ENCODE measurements at places on chromosomes 6 and 20.

- no peak for DNase-seq
Measured at GRCh38 chr6:157346373-157346772, 23.1 kb upstream of the TMEM242 start.

DNA sequence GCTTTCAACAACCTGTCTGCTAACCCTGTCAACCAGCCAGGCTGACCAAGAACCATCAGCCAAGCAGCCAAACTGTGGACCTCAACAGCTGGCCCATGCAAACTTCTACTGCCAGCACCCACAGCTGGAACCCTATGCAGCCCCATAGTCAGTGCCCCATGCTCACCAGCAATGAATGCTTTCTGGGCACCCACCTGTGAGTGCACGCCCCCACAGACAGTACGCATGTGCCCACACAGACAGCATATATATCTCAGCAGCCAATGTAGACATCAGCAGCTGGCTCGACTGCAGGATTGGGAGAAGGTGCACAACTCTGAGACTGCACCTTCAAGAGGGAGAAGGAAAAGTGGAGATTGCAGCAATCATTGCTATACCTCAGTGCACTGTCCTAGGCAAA, 1534.6 kb downstream of the GRIK2 start:
- no peak for DNase-seq

GRCh38 chr6:99492092-99492491, 23.1 kb downstream of the USP45 start:
- no peak for DNase-seq

DNA sequence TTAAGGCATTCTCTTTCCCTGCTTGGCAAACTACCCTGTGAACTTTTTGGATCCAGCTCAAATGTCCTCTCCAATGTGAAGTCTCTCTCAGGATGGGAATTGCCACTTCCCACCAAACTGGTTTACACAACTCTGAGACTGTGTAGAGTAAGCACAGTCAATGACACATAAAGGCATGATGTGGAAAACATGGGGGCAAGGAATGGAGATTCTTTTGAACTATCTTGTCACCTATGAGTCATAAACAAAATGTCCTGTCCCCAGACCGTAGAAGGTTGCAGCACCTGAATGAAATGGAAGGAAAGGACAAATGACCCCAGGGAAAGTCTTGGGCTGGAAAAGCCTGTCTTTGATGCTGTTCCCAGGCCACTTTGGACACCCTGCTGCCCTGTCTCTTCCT, 11.0 kb upstream of the KIF13A start:
- no peak for DNase-seq

Data from suprapubic skin (tissue), 4 donors.